ENCODE measurements at places on chromosomes 5 and 9.

DNA sequence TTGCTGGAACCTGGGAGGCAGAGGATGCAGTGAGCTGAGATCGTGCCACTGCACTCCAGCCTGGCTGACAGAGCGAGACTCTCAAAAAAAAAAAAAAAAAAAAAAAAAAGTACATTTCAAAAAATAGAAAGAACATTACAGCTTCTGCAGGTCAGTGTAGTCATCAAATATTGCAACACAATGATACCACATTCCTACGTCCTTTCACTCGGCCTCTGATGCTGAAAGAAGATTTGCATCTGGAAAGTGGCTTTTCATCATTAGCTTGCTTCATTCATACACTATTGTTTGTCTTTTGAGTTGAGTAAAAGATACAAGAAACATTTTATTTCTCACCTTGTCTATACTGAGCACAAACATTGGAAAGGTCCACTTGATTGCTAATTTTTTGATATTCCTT lies 59.6 kb upstream of the CPLANE1 start:
- no peak for DNase-seq

GRCh38 chr9:122785269-122785668 lies 3.5 kb upstream of the OR5C1 start:
- DNase-seq = no peak

GRCh38 chr9:87888501-87888900 lies 5.8 kb downstream of the SPATA31E1 start:
- no peak for DNase-seq

DNA sequence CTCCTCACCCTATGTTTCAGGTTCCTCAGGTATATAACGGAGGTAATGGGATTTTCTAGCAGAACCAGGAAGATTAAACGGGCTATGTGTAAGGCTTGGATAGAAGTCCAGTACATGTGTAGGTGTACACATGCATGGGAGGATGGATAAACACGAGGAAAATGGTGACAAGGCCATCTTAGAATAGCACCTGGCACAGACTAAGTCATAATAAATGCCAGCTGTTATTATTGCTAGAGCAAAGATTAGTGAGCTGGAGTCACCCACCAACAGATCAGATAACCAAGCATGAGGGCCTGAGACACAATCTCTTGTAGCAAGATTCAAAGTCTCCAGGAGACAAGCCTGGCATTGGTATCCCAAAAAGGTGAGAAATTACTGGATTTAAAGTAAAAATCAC lies 21.1 kb downstream of the SPOCK1 start:
- no peak for DNase-seq

DNA sequence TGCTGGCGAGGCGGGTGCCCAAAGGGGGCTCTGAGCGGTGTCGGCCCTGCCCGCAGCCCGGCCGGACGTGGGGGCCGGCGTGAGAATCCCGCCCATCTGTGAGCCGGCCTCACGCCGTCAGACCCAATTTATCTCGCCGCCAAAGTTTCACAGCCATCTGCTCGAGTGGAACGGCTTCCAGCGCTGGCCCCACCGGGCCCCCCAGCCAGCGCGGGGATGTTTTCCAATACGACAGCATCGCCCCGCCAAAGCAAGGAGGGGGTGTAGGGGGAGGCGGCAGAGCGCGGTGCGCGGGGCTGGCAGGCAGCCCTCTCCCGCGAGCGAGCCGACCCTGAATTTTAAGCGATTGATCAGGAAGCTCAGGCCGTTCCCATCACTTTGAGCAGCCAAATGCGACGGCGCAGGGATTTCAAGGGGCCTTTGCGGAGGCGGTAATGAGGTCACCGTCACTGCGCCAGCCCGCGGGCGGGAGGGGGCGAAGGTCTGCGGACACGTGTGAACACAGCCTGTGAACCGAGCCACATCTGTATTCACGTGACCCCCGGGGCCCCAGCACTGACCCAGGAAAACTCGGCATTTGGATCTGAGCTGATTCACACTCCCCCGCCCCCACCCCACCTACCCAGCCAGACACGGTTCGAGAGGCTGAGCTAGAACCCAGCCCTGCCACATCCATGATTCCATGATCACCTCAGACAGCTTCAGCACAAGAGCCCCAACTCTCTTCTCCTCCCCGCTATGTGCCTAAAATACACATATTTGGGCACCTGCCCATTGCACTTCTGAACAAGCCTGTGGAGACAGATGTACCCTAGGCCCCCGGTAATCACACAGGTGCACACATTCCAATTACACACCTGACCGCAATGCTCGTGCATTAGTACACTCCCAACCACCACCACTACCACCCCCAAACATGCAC lies 47.8 kb upstream of the PSD2 start:
- no peak for DNase-seq

GRCh38 chr9:76642701-76643209 lies 121.5 kb upstream of the PCA3 start:
- DNase-seq = no peak

DNA sequence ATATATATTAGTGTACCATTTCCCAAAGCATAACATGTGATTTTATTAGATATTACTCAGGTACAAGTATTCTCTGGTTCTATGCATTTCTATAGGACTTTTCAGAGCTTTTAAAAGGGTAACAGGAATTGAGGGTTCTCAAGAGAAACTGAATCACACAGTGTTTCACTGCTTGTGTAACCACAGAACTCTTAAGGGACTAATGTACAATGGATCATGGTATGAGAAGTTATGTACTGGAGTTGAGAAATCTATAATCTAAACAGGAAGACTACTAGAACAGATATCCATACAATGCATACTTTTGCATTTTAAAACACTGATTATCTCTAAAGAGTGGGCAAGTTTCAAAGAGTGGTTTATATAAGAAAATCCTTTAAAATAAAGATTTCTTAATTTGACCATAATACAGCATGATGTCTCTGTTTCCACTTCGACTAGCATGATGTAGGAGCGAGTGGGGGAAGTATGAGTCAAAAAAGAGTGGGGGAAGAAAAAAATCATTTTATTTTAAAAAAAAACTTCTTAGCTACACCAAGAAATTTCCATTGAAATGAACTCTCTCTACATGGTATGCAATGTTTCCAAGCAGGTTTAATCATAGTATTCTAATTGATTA lies 183.5 kb downstream of the RFX3 start:
- DNase-seq = no peak

DNA sequence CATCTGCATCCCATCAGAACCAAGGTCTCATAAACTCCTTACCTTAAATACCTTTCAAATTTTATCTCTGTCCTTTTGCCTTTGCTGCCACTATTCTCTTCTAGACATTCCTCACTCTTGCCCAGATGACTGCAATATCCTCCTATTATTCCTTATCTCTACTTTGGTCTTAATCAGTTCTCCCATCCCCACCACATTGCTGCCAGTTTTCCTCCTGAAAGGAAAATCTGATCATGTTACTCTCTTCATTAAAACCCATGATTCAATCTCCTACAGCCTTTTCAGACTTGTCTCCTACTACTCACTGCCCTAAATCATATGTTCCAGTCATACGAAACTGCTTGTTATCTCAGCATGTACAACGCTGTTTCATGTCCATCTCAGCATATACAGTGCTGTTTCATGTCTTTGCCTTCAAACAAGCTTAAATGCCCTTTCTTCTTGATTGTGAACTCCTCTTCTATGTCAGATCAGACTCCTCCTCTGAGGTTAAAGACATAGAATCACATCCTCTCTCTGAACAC lies 152.6 kb upstream of the FST start:
- DNase-seq = no peak

Data from 8988T (cell line).